Germinal center (tissue), 1 donor: ENCODE measurements at places on chromosomes 4 and X.

DNA sequence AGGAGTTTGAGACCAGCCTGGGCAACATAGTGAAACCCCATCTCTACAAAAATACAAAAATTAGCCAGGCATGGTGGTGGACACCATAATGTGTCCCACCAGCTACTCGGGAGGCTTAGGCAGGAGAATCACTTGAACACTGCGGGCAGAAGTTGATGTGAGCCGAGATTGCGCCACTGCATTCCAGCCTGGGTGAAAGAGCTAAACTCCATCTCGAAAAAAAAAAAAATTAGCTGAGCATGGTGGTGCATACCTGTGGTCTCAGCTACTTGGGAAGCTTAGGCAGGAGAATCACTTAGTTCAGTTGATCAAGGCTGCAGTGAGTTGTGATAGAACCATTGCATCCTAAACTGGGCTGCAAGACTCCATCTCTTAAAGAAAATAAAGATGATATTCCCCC, 91.2 kb downstream of the PLS3 start:
- no peak for DNase-seq

DNA sequence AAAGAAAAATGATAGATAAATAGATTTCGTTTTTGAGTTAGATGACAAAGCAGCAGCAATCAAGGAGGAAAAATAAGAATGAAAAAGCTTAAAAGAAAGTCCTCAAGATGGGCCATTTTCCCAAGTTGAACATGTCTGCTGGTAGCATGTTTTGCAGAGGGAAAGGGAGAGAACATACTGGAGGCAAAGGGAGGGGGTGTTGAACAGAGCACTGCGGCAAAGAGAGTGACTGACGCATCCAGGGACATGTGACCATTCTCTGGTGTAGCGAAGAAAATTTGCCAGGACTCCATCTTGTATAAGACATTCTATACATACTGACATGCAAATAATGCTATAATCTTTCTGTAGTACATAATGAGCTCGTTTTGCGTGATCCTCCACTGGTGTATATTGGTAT, 1.2 kb downstream of the LINC00632 start:
- no peak for DNase-seq

DNA sequence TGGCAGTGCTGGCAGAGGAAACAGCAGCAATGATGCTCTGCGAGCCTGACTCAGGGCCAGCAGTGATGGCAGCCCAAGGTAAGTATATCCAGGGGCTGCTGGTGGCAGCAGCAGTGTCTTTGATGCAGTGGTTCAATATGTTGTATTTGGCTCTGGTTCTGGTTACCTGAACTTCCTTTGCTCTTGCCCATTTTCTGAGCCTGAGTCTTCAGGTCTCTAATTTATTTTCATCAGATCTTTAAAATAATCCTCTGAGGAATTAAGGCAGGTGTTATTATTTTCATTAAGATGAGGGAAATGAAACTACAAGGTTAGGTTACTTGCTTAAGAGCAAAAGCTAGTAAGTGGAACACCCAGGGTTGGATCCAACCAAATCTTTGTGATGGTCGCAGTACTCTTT, 102.8 kb upstream of the BMP2K start:
- peak; percentile 39 for DNase-seq

- peak; percentile 24 for DNase-seq
Measured at GRCh38 chrX:10015723-10016518, 48.8 kb downstream of the CLDN34 start.

DNA sequence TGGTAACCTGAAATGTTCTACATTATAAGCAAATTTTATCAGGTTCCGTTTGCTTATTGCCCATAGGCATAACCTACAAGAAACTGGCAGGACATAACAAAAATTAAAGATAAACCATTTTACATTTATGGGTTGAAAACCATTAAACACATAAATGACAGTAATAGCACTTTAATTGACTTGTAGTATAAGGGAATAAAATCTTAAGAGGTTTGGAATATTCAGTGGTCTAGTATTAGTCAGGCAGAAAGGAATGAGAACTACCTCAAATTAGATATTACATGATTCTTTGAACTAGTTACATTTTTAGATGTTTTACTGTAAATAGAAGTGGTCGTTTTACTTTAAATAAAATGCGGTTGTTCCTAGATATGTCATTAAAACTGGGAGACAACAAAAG, 111.9 kb downstream of the ADAMTS3 start:
- DNase-seq, result no peak

GRCh38 chr4:167109859-167110258, 124.4 kb downstream of the SPOCK3 start:
- no peak for DNase-seq

DNA sequence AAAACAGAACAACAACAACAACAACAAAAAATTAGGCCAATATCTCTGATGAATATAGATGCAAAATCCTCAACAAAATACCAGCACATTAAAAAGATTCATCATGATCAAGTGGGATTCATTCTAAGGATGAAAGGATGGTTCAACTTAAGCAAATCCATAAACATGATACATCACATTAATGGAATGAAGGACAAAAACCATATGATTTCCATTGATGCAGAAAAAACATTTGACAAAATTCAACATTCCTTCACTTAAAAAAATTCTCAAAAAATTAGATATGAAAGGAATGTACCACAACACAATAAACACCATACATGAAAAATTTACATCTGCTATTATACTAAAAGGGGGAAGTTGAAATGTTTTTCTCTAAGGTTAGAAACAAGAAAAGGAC, 103.3 kb downstream of the IL15 start:
- DNase-seq, result no peak

GRCh38 chr4:76782837-76783236, 115.1 kb downstream of the SOWAHB start:
- no peak for DNase-seq

DNA sequence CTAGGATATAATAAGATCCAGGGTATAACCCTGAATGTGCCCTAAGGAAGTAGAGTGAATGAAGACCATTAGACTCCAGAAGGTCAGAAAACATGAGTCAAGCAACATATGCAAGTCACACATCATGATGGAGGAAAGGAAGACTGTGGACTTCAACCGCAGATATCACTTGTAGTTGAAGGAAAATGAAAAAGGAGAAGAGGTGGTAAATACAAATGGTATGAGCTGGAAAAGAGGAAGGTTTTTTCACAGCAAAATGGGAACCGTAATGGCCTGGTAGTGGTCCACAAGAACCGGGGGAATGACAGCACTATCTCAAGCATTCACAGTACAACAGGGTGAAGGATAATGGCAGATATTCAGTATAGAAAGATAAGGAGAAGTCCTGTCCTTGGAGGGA, 5.2 kb upstream of the SCFD2 start:
- no peak for DNase-seq

DNA sequence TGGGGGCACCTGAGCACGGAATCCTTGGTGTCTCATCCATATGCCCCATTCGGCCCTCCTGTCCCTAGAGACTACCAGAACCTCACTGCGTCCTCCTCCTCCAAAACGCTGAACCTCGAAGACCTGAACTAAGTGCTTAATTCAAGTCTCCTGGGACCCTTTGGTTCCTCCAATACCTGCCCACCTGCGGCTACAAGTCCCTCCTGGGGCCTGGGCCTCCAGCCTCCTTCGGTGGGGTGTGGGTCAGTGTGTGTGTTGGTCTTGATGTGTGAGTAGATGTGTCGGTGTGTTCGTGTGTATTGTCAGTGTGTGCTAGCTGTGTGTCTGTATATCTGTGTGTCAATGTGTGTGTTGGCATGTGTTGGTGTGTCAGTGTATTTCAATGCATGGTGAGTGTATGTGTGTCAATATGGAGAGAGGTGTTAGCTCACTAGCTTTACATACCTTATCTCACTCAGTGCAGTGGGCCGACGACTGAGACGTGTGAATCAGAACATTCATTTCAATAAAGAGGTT, 2.6 kb upstream of the SEPTIN6 start:
- no peak for DNase-seq

DNA sequence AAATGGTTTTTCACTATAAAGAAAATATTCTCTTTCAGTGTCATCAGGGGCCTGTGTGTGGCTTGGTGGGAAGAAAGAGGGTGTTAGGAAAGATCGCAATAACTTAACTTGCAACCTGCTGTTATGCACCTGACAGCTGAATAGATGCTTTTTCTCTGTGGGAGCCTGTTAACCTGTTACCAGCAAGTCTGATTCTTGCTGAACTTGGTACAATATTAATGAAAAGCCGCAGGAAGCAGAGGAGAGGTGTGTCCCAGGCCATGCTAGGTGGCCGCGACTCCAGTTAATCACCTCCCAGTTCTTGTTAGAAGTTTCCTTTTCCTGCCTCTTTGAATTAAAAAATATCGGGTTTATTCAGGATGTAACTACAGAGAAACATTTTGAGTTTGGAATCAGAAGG, 494.8 kb upstream of the AGA start:
- DNase-seq, result no peak

- no peak for DNase-seq
Measured at GRCh38 chr4:46937493-46937892, 28.4 kb upstream of the COX7B2 start.

DNA sequence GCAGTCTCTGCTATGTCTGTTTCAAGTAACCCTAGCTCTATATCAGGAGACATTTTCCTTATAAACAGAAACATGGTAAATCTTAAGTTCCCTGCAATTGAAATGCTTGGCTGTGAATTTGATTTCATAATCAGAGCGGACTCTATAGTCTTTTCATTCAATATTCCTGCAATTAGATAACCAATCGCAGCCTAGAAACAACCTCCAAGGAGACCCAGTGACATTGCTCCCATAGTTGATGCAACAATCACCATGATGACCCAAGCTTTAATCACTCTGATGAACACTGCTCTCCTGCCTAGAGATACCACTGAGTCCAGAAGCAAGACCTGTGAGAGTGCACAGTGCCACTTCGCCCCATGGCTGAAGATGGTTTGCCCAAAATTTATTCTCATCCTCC, at the start of gene CABS1:
Gene CABS1, plus strand, starts transcription at position 301 of the 400 bp plus-strand sequence. Its CDS starts 59 bp downstream, at position 360.
- no peak for DNase-seq

- DNase-seq, result no peak
Measured at GRCh38 chr4:137360761-137361160, 171.5 kb downstream of the PCDH18 start.

- no peak for DNase-seq
Measured at GRCh38 chr4:25984266-25984665, 70.2 kb downstream of the SMIM20 start.

GRCh38 chr4:73452953-73453700, 17.1 kb downstream of the AFP start:
- DNase-seq, result no peak

DNA sequence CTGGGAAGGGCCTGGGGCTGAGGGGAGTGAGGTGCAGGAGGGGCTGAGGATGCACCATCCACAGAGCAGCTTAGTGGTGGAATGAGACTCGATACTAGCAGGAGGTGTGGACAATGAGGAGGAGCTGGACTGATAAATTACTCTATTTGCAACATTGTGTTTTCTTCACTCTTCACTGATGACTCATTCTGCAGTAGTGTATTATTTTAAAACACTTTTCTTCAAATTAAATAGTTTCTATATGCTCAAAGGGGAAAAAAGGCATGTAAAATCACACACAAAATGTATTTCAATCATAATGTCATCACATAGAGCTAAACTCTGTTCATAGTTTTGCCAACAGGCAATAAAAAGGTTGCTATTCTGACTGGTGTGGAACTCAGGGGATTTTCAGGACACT, 467.0 kb upstream of the CTSO start:
- no peak for DNase-seq

DNA sequence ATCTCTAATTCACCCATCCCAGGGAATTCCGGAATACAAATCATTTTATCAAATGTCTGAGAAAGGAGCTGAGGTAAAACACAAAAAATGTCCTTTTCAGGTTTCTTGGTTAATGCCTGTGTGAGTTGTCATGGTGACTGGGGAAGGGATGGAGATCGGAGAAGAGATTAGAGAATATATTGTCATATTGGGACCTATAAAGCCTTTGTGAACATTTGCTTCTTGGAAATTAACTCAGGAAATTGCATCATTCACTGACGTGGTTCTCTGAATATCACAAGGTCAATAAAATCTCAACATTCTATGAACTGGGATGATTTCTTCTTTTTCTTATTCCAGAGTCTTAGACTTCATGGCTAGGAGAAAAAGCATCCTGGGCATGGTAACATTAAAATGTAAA, 174.8 kb upstream of the GLRA2 start:
- no peak for DNase-seq

GRCh38 chrX:10052906-10053625, 85.9 kb downstream of the CLDN34 start:
- DNase-seq, result no peak

DNA sequence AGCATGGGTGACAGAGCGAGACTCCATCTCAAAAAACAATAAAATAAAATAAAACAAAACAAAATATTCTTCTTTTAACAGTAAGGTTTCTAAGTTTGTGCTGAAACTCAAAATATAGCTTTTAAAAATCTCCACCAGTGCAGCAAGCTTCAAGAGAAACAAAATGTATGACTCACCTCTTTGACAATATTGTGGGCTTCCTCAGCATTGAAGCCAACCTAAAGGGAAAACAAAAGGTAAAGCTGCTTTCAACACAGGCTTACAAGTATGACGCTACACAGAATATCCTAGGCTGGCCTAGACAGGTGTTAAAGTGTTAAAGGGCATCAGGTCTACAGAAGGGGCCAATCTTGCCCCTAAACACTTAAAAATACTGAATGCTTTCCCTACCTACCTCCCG, 1.2 kb downstream of the DYNLT3 start:
- DNase-seq, result no peak

- no peak for DNase-seq
Measured at GRCh38 chrX:19086102-19086772, 36.0 kb downstream of the ADGRG2 start.

GRCh38 chr4:35975617-35976355, 268.5 kb downstream of the ARAP2 start:
- no peak for DNase-seq

GRCh38 chrX:18951032-18951431, 32.9 kb downstream of the PHKA2 start:
- no peak for DNase-seq

DNA sequence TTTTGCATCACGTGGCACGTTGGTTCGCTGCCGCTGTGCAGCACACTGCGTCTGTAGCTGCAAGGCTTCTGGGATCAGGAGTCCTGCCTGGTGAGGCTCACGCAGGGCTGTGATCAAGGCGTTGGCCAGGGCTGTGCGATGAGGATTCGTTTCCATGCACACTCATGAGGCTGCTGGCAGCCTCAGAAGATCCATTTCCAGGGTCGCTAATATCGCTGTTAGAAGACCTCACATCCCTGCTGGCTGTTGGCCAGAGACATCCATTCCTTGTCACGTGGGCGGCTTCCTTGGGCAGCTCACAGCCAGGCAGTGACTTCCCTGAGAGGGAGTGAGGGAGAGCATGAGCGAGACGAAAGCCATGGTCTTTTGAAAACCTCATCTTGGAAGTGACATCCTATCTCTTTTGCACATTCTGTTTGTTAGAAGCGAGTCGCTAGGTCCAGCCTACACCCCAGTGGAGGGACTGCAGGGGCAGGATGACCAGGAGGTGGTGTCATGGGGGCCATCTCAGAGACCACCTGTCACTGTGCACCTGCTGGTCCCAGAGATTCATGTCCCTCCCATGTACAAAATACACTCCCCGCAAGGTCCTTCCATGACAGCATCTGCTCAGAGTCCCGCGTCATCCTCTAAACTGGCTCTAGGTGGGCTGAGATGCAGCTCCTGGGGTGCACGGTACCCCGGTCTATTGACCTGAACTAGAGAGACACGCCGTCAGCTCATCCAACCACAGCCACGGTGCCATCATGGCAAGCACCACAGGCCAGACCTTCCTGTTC, 12.2 kb downstream of the RGS12 start:
- DNase-seq, result no peak
